ENCODE measurements at places on chromosomes 3 and 15.

GRCh38 chr3:2984831-2985220 is 125.3 kb downstream of the IL5RA start:
- no peak for DNase-seq

GRCh38 chr3:104909198-104909597 is 457.5 kb upstream of the ALCAM start:
- DNase-seq = peak; percentile 48

GRCh38 chr3:128282380-128283196 is 129.3 kb downstream of the EEFSEC start:
- no peak for DNase-seq

- no peak for DNase-seq
Observed at GRCh38 chr3:177135841-177136492, 61.3 kb downstream of the TBL1XR1 start.

DNA sequence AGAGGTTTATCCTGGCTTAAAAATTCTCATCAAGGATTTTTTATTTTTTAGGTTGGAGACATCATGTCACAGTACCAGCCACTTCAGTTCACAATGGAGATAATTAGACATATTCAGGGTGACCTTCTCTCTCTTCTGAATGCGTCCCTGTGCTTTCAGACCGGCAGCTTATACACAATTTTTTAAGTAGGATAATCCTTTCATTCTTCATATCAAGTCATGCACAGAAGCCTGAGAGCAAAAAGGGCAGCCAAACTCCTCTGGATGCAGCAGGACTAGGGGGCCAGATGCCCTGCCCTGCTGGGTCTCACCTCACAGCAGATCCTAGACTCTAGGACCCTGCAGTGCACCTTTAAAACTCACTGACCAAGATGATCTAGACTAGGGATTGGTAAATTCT is 210.4 kb downstream of the ERC2 start:
- no peak for DNase-seq

- peak; percentile 81 for DNase-seq
Observed at GRCh38 chr15:80567721-80568157, 127.4 kb upstream of the ABHD17C start.

DNA sequence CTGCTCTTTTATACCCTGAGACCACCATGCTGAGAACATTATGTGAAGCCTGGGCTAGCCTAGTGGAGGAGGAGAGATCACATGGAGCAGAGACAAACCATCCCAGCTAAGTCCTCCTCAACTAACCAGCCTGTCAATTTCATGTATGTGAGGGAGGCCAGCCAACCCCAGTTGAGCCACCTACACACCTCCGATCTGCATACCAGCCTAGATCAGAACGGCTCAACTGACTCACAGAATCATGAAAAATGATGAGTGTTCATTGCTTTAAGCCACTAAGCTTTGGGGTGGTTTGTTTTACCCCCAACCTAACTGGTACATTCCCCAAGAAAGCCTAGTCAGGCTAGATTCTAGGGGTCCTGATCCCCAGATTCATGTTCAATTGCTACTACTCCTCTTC is 19.4 kb upstream of the CA12 start:
- no peak for DNase-seq

DNA sequence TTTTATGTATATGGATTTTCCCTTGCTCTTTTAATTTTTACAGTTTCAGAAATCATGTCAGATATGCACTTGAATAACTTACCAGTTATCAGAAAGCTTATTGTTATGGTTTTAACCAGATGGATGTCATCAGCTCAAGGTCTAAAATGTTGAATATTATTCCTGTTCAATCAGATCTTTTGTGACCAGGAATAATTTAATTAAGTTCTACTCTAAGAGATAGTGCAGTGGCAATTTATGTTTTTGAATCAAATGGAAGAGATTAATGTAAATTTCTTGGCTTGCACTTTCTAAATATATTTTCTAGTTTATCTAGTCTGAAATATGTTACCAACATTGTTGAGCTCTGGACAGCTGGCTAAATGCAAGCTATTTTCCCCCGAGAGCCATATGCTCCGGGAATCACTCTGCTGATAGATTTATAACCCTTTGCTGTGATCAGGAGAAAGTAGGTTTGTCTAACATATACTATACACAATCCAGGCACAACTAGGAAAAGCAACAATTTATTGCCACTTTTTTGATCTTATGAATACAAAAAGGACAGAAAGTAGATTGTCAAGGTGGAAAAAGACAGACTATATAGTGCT is 76.8 kb upstream of the CD96 start:
- no peak for DNase-seq

DNA sequence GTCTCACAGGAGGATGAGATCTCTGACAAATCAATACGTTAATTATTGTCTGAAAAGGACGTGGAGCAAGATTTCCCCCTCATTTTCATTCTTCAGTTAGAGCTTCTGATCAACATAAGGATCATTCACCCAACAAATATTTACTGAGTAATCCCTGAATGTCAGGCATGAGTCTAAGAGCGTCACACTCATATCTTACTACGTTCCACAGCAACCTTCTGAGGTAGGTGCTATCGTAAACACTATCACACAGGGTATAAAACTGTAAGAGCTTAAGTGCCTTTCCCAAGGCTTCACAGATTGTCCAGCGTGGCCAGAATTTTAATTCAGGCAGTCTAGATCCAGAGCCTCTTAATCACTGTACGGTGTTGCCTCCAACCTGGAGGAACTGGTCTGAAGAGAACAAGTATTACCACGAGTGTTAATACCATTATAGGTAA is 10.6 kb upstream of the TM4SF1 start:
- no peak for DNase-seq

GRCh38 chr3:107531917-107532469 is 9.2 kb downstream of the BBX start:
- no peak for DNase-seq

GRCh38 chr3:182626484-182627467 is 166.5 kb upstream of the ATP11B start:
- no peak for DNase-seq

DNA sequence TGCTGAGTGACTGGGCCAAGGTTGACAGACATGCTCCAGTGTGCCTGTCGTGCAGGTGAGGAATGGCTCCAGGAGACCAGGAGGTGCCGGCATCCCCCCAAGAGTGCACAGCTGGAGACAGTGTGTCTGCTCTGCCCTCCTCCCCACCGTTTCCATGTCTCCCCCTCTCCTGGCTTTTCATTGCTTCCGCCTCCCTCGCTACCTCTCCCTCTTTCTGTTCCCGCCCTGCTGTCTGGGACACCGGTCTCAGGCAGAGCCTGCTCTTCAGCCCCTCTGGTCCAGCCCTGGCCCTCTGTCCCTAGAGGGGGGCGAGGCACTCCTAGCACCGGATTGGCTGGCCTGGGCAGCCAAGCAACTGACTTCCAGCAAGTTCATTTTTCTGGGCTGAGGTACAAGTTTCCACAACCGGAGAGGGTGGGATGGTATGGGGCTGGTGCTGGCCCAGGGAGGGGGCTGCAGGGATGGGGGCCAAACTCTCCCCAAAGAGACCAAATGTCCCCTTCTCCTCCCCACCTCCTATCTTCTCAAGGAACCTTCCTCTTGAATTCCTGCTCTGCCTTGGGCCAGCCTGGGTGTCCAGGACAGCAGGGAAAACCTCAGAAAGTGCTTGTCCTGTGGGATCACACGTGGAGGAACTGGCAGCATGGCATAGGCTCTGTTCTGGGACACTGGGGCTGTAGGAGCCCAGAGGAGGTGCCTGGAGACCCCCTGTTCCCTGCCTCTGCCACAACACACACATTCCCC is 32.6 kb downstream of the PRKCD start:
- no peak for DNase-seq

- DNase-seq = no peak
Observed at GRCh38 chr3:13145826-13146642, 72.8 kb upstream of the IQSEC1 start.

- DNase-seq = no peak
Observed at GRCh38 chr3:17023006-17023664, 138.4 kb downstream of the PLCL2 start.

DNA sequence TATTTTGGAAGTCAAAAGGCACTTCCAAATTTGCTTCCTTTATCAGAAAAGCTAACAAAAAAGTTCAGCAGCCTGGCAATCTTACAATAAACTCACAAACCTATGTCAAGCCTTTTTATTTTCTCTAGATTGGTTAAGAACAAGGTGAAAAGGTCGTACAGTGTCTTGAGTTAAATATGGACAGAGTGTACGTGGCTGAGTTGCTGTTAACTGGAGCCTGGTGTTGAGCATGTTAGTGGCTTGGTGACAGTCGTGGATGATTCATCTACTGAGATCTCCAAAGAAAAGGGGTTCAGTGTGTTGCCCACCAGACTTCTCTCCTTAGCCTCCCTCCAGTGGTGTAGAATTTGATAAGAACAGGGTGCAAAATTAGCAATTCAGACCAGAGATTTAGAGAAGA is 89.7 kb downstream of the SSR3 start:
- DNase-seq = no peak

DNA sequence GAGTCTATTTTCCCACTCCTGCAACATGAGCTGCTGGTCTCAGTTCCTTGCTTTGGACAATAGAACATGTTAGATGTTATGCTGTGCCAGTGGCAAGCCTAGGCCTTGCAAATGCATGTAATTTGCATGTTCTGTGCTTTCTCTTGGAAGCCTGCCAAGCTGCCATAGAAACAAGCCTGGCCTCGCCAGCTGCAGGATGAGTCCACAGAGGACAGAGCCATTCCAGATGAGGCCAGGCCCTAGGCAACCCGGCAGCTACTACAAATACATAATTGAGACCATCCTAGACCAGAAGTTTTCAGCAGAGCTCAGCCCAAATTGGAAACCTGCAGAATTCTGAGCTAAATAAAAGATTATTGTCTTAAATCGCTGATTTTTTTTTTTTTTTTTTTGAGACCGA is 39.6 kb downstream of the TRIM69 start:
- no peak for DNase-seq

DNA sequence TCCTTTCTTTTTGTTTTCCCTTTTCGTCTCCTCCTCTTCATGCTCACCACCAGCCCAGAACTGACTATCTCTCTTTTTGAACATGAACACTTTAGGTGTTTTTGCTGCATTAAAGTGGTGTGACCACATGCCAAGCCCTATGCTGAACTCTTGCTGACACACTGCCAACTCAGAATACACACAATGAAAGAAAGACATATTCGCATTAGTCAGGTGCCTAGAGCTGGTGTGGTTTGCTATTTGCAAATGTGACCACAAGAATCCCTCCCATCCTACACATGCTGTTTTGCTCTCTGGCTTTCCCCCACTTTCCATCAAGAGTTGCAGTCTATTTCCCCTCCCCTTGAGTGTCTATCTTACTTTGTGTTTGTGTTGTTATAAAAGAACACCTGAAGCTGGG is 967.8 kb upstream of the CFAP20DC start:
- peak; percentile 20 for DNase-seq

DNA sequence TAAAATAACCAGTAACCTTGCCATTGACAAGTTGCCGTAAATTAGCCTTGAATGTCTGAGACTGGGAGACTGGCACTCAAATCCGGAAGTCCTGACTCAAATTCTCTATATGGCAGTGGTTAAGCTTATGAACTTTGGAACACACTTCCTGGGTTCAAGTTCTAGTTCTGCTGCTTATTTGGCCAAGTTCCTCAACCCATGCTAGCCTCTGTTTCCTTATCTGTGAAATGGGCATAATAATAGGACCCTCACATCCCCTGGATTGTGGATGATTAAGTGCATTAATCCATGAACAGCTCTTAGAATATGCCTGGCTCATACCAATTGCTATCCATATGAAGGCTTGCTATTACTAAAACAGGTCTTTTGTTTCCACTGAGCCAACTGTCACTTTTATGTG is 311.5 kb downstream of the EDEM1 start:
- DNase-seq = no peak

DNA sequence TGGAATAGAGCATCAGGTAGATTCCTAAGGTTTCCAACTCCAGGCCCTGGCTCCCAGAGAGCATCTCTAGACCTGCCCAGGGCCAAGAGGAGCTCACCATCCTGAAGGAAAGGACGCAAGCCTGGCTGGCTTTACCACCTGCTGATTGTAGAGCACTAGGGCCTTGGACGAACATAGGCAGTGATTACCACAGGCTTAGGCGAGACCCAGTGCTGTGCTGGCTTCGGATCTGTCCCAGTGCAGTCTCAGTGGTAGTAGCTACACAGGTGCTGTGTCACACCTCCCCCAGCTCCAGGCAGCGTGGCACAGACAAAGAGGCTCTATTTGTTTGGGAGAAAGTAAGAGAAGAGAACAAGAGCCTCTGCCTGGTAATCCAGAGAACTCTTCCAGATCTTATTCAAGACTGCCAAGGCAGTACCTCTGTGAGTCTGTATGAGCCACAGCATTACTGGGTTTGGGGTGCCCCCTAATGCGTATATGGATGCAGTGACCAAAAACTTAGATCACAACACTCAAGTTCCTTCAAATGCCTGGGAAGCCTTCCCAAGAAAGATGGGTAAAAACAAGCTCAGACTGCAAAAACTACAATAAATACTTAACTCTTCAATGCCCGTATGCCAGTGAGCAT is 25.4 kb downstream of the ISG20 start:
- DNase-seq = peak; percentile 20

GRCh38 chr3:142888481-142889211 is at the start of gene PCOLCE2:
Gene PCOLCE2 (minus strand): TSS chr3:142889083. CDS start chr3:142888896, 187 bp downstream.
- peak; percentile 35 for DNase-seq

DNA sequence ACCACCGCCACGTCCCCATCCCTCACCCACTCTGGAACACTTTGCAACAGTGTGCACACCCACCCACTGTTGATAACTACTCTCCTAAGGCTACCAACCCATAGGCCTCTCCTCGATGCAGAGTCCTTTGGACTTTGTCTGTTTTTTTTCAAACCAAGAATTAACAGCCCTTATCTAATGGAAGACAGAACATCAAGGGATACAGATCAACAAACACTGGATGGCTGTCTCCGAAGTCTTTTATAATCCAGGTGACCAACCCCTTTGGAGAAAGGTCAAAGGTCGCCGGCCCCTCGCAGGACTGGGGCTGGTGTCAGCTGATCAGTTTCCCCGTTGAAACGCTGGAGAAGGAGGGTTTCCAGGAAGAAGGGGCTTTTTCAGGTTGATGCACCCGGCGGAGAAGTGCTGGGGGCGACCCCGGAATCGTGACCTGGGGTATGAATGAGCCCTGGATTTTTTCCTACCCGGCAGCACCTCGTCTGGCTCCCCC is 532 bp downstream of the B4GALT4 start:
- no peak for DNase-seq

DNA sequence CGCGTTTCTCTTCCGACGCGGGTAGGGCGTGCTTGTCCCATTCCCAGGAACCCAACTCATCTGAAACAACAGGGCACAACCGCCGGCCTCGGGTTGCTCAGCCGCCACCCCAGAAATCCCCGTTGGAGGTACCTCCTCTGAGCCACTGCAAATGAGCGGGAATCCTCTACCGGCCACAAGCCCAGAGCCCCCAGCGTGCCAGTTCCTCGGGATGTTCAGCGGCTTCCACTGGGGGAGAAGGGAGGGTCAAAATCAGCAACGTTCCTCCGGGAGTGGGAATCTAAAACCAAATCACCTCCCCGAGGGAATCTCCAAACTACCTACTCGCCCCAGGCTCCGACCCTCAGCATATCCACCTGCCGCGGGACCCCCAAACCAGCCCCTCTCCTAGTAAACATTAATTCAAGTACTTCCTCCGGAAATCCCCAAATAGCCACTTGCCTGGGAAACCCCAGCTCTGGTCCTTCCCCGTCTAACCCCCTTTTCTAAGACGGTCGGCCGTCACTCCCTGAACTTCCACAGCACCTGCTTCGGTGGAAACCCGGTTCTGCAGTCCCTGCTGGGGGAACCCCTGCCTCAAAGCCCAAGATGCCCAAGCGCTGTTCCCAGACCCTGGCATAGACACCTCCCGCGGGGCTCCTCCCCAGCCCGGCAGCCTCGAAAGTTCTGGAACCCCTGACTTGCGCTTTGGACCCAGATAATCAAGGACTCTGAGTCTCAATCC is 887 bp downstream of the OXTR start:
- DNase-seq = no peak

All from foreskin melanocyte (primary cell).